ENCODE measurements at places on chromosomes 13 and 19.

DNA sequence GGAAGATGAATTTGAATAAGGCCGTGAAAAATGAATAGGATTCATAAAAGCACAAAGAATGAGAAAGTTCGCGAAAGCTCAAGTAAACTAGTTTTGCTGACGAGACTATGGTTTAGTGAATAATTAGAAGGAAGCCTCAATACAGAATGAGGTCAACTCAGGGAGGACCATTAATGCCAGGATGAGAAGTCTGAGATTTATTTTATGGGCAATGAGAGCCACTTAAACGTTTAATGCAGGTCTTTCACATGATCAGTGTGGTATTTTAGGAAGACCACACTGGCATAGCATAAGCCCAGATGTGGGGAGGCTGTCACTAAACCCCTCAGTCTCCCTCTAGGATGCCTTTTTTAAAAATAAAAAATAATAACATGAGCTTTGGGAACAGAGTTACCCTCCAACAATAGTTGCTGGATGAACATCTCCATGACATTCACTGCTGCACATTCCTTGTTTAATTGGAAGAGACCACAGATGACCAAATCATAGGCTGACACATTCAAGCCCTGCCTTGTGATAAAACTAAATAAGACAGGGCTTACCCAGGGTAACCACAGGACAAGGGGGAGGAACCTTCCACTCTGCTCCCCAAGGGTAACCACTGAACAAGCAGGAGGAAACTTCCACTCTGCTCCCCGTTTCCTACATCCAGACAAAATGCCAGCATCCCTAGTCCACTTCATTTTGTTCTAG lies 43.6 kb upstream of the LSM14A start:
- DNase-seq = no peak

- DNase-seq = no peak
Measured at GRCh38 chr19:5789886-5790558, 941 bp downstream of the DUS3L start.

DNA sequence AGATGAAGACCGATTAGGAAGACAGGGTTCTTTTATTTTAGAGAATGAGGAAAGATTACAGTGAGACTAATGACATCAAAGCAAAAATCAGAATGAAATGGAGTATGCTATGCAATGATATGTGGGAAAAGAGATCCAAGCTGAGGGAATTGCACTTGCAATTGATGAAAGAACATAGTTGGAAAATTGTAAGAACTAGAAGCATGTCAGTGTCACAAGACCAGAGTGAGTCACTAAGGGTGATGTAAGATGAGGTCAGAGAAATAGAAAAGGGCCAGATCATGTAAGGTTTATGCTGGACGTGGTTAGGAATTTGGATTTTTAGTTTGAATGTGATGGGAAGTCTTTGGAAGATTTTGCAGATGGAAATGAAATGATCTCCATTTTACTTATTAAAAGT lies 1937.3 kb downstream of the OLFM4 start:
- DNase-seq = no peak

DNA sequence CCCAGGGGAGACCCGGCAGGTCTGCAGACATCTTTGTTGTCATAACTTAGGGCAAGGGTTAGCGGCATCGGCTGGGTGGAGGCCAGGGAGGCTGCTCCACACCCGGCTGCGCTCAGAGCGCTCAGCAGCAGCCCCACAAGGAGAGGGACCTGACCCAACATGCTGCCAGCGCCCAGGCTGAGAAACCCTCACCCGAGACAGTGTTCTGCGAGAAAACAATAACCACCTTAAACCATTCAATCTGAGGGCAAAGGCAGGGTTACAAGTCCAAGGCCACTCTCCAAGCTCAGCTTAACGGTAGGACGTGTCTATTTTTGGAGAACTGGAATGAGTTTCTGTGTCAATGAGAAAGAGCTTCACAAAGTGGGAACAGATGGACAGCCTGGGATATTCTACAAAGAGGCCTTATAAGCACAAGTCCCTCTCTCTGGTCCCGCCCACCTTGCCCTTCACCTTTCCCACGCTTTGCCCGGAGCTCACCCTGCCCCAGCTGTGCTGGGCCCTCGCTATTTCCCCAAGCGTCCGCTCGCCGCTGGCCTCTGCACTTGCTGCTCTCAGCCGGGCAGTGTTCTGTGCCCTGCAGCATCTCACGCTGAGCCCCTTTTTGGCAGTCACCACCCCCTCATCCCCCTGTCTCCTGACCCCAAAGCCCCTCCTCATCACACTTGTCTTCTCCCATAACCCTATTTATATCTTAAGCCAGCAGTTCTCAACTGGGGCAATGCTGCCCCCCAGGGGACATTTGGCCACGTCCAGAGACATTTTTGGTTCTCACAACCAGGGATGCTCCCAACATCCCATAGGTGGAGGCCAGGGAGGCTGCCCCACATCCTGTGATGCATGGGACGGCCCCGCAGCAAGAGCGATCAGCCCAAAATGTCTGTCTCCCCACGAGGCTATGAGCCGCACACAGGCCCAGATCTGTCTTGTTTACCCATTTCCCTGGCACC lies 17.6 kb downstream of the PPP1R12C start:
- DNase-seq = no peak

- no peak for DNase-seq
Measured at GRCh38 chr13:68190818-68191217, 960.7 kb upstream of the PCDH9 start.

DNA sequence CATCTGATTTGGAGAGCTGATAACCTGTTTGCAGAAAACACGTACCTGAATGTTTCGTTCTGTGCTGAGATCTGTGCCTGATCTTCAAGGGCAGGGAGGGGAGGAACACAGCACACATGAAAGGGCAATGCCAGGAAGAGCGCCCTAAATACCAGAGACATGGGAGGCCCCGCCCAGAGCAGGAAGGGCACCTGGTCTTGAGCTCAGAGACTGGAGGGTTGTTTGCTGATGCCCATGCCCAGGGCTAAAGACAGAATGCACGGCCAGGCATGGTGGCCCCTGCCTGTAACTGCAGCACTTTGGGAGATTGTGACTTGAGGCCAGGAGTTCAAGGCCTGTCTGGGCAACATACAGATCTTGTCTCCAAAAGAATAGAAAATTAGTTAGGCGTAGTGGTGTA lies 183.2 kb downstream of the TUBA3C start:
- no peak for DNase-seq

GRCh38 chr13:22427066-22427465 lies 753.7 kb upstream of the SGCG start:
- DNase-seq = no peak

Data from stimulated activated CD8-positive, alpha-beta memory T cell treated with anti-CD3 and anti-CD28 coated beads, Interleukin-2, amount 100 ng/mL, for 48 hours (primary cell).